Smooth muscle cell of the umbilical artery (primary cell): ENCODE measurements at places on chromosomes 2 and 18. TPM values are rescaled to one million over a fixed set of nuclear protein-coding genes. Genes with fewer than 3 reads are reported as not detected.

FARSB gene
- total RNA-seq: 10.7 and 17.9 TPM in 2 replicates

CYP27A1 gene
- 1.4 and 8.0 TPM in 2 replicates for total RNA-seq

UGT1A5 gene
- total RNA-seq: not detected in 2 replicates

ZNF892 gene
- total RNA-seq: 6.0 and 10.4 TPM in 2 replicates

ANKRD30BL gene
- not detected in 2 replicates for total RNA-seq

UGT1A8 gene
- total RNA-seq: not detected in 2 replicates

MRO gene
- total RNA-seq: 0.30 and 1.6 TPM in 2 replicates
